ENCODE measurements at places on chromosomes 6 and 20.

- no peak for DNase-seq
These were observed 26.6 kb downstream of the HDGFL1 start for GRCh38 chr6:22596011-22596410.

- no peak for DNase-seq
These were observed 12.4 kb downstream of the SLC52A3 start for GRCh38 chr20:755941-756340.

- DNase-seq = no peak
These were observed 120.9 kb upstream of the PHACTR3 start for GRCh38 chr20:59483481-59483880.

GRCh38 chr6:123967905-123968304 is 164.2 kb downstream of the NKAIN2 start:
- no peak for DNase-seq

- no peak for DNase-seq
These were observed 148.3 kb upstream of the SCGN start for GRCh38 chr6:25503686-25504085.

DNA sequence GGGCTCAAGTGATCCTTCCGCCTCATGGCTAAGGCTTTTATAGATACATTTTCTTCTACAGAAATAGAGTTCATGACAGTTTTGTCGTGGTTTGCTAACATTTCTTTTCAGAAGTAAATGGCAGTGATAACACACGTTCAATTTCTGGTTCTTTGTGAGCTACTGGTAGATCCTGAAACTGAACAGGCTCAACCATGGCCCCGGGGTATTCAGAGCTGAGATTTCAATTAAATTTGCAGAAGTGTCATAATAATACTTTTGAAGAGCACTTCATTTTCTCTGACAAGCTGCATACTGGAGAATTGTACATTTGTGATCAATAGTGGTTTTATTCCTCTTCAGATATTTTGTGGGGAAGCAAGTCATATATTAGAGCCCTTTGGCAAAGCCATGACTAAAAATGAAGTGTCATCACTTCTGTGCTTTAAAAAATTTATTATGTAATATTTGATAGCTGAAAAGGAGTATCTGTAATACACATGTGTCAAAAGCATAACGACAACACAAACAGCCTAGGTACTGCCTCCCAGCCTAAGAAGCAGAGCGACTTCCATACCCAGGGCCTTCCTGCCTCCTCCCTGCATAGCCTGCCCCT is 84.3 kb upstream of the SCP2D1 start:
- no peak for DNase-seq

DNA sequence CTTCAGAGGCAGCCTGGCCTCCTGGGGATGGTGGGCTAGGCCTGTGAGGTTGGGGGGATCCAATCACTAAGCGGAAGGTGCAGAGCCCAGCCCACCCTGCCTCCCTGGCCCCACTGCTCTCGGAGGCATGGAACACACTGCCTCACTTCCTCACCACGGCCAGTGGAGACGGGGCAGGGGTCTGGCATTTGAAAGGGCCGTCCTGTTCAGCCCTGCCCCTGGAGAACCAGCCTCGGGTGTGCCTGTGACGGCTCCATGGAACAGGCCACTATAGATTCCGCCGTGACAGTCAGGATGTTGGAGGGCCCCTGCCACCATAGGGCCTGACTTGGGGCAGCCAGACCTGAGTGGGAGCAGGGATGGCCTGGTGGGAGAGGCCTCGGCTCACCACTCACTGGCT is 110.2 kb downstream of the DACT2 start:
- no peak for DNase-seq

GRCh38 chr20:63622732-63623131 is 4.2 kb downstream of the GMEB2 start:
- no peak for DNase-seq

- no peak for DNase-seq
These were observed 81.8 kb upstream of the CNKSR3 start for GRCh38 chr6:154592199-154592860.

DNA sequence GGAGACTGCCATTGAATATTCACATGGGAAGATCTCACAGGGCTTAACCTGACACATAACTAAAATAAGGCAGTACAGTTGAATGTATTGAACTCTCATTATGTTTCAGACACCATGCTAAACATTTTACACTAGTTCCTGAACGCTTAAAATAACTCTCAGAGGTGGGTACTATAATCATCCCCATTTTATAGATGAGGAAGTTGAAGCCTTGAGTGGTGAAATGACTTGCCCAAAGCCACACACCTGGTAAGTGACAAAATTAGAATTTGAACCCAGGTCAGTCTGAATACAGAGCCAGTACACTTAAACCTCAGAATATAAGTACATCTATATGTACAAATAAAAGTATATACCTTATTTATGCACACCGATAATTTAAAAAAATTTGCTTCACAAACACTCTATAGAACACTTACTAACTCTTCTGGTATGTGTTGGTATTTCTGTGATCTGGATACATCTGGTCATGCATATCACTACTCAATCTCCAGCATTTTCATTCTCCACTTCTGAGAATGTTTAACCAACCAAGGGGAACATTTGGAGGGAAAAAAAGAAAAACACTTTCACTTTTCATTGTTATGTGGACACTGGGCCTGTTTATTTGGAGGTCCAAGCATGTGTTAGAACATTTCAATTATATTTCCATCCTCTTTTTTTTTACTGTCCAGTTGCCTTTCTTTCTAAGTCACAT is 4.6 kb upstream of the BICRAL start:
- DNase-seq = no peak

- DNase-seq = no peak
These were observed 161.7 kb upstream of the LAMP5 start for GRCh38 chr20:9352739-9353138.

Measured in T-helper 1 cell (primary cell).